T-helper 1 cell (primary cell): ENCODE measurements at places on chromosomes 6 and 20.

GRCh38 chr6:41730531-41731436, 4.6 kb downstream of the TFEB start:
- no peak for DNase-seq

DNA sequence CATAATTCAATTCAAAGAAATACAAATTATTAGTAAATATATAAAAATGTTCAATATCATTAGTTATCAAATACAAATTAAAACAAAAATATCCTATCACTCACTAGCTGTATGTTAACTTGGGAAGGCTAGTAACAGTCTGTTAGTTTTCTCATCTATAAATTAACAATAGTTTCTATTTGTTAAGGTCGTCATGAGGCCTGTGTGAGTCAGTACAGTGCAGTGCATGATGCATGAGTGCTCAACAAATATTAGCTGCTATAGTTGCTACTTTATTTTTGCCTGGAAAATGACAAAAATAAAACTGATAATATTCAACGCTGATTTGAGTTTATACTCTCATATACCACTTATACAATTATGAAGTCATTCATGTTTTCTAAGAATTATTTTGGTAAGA, 401.6 kb upstream of the RUNX2 start:
- no peak for DNase-seq

- no peak for DNase-seq
These were observed 1.0 kb upstream of the DUSP22 start for GRCh38 chr6:291204-291696.

DNA sequence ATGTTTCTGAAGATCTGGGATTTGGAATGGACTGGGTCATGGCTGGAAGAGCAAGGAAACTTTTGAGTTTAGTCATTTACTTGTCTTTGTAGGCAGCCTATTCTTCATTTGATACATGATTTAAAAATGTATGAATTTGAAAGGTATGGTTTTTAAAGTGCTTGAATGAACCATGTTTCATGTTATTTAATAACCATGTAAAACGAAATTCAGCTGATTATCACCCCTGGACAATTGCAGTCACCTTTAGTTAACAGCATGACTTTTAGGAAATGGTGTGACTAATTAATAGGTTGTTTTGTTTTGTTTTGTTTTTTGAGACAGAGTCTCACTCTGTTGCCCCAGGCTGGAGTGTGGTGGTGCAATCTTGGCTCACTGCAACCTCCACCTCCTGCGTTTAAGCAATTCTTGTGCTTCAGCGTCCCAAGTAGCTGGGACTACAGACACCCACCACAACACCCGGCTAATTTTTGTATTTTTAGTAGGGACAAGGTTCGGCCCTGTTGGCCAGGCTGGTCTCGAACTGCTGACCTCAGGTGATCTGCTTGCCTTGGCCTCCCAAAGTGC, 2.1 kb downstream of the STX11 start:
- no peak for DNase-seq

DNA sequence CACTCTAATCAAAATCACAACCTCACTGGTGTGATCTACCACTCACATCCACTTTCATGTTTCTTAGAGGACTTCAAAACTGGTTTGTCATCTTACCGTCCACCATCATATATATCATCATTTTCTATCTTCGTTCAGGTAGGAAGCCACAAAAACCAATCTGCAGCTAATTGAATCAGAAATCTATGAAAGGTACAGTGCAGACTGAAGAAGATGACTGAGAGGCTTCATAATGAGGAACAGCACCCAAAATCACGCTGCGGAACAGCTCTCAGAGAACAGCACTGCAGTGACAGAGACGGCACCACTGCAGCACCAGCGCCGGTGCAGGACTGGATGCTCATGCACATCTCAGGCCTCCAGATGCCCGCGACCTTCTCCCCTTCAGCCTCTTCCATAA, 13.0 kb downstream of the GMDS start:
- DNase-seq, result no peak

DNA sequence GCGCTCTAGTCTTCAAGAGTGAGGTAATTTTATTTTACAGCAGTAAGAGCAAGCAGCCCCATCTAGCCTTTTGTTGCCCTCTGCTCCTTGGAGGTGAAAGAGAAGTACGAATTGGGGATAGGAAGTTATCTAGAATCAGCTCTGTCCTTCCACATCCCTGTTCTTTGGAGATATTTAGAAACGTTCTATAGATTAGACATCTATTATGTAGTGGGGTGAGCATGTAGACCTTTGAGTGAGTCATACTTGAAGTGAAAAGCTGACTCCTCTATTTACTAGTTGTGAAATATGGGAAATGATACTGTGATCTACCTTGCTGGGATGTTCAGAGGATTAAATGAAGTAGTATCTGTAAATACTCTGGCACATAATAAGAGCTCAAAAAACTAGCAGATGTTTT, 36.0 kb upstream of the SLC35D3 start:
- no peak for DNase-seq

- DNase-seq, result no peak
These were observed 47.8 kb downstream of the ARHGAP40 start for GRCh38 chr20:38649275-38649891.

DNA sequence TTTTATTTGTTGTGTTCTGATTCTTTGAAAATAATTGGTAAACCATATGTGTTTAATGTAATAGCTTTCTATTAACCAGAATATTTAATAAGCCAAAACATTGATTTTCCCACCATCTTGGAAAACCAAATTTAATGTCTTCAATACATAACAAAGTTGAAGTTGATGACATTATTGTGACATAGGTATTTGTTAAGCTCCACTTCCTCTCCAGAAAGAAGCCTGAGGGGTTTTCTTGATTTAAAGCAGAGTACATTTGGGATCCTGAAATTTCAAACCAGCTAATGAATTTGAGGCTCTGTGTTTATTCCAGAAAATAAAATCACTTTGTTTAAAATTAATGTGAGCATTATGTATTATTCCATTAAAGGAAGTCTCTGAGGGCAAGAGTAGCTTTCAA, 106.3 kb downstream of the PERP start:
- DNase-seq, result no peak

- DNase-seq, result no peak
These were observed 1.2 kb upstream of the NOL4L start for GRCh38 chr20:32586291-32586690.

- DNase-seq, result no peak
These were observed 96.3 kb downstream of the GJA1 start for GRCh38 chr6:121531658-121532169.

GRCh38 chr20:821046-821730, 12.3 kb upstream of the FAM110A start:
- DNase-seq, result no peak

DNA sequence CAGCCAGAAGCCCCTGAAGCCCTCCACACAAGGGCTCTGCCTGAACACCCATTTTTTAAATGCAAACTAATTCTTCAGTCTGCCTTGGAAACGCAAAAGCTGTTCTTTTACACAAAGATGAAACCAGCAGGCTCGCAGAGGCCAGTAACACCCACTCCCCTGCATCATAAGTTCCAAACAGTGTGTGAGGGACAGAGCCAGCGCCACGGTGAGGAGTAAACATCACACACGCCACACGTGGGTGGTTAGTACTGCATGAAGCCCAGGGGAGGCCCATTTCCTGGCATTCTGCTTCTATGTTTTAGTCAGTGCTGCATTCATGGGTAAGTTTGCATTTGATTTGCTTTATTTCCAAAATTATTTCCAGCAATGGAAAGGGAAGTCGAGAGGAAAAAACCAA, 217.7 kb upstream of the RIN2 start:
- no peak for DNase-seq

- DNase-seq, result no peak
These were observed 39.1 kb upstream of the ME1 start for GRCh38 chr6:83470001-83470400.

DNA sequence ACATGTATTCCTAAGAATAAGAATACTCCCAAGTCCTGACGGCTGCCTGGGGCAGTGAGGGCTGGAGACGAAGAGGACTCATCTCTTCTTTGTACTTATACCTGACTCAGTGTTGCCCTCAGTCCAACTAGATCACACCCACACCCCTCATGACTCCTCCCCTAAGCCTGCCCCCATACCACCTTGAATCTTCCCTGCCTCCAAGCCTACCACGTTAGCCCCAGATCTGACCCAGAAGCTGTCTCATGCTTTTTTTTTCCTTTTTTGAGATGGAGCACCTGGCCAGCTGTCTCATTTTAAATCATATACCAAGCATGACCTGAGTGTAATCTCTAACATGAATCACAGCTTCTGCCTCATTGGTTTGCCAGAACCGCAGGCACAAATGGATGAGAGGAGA, 45.2 kb downstream of the MUC22 start:
- no peak for DNase-seq
